ENCODE measurements at places on chromosomes 2 and 18. TPM values are rescaled to one million over a fixed set of nuclear protein-coding genes. Genes with fewer than 3 reads are reported as not detected.

DNA sequence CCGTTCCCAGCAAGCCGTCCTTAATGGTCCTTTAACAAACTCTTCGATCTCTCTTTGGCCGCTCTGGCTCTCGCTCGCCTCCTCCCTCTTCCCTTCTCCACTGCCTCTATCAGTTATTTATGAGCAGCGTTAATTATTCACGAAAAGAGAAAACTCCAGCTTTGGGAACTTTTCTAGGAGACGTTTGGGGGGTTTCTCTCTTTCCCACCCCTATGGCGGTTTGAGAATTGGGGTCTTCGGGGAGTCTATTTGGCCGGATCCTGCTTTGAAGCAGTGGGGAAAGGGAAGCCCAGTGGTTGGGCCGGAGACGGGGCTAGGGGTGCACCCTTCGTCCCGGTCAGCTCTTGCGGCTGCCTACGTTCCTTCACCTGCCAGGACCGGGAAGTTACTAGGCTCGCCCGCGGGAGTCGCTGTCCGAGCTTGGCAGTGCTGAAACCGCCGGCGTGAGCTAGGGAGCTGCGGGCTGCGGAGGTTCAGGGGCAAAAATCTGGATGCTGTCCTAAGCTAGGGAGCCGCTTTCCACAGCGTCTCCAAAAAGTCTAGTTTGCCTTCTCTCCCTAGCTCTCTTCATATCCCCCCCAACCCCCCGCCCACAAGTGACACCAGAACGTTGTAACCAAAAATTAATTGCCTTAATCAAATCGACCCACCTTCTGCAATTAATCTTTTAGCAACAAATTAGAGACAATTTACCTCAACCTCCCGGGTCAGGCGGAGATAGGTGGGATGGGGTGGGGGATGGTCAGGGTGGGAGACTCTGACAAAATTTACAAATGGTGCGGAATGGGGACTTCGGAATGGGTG lies 8.9 kb upstream of the SKOR2 start:
- DNase-seq = peak; percentile 33

GRCh38 chr2:49042488-49042887 lies 111.8 kb downstream of the FSHR start:
- DNase-seq = no peak

- peak; percentile 41 for DNase-seq
These were observed at the start of gene UNC80 for GRCh38 chr2:209771474-209772289. Gene UNC80 (plus strand): TSS chr2:209771832. CDS start chr2:209772073, 241 bp downstream.

- DNase-seq = no peak
These were observed 212.0 kb upstream of the NABP1 start for GRCh38 chr2:191465766-191466420.

- no peak for DNase-seq
These were observed 94.0 kb downstream of the ZNF532 start for GRCh38 chr18:58958628-58959027.

- no peak for DNase-seq
These were observed 226.9 kb downstream of the TMEM163 start for GRCh38 chr2:134491771-134492441.

GRCh38 chr2:235024191-235024860 lies 72.5 kb downstream of the SH3BP4 start:
- DNase-seq = no peak

DNA sequence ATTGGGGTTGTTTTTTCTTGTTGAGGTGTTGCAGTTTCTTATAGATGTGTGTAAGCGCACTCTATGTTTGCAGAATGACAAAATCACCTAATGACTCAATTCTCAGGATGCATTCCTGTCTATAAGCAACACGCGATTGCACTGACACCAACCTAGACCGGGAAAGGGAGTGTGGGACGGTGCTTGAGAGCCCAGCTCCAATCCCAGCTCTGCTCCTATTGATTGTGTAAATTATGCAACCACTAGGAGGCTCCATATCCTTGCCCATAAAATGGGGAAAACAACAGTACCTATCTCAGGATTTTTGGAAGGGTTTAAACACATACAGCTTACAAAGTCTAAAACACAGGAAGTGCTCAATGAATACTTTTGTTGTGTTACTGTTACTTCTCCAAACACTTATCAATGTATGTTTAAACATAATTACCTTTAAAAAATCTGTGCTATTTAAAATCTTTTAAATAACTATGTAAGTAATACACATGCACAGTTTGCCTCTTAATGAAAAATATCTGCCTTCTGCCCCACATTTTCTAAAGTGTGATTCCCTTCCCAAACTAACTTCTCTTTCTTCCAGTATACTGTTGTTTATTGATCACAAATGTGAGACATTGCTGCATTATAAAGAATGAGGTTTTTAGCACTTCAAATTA lies 132.5 kb downstream of the SPHKAP start:
- no peak for DNase-seq

DNA sequence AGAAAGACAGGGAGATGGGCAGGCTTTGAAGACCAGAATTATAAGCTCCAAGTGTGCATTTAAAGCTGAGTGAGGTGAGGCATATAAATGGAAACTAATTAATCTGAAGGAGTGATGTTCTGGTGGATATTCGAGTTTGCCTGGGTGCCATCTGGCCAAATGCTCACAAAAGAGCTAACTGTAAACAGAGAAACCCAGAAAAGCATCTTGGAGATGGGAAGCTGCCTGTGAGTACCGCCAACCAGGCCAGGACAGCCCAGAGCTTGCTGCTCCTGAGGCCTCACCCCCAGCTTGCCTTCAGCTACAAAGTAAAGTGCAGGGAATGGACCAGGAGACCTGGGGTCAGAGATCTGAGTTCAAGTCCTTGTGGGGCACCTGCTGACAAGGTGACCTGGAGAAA lies 446.1 kb upstream of the MYT1L start:
- DNase-seq = no peak

DNA sequence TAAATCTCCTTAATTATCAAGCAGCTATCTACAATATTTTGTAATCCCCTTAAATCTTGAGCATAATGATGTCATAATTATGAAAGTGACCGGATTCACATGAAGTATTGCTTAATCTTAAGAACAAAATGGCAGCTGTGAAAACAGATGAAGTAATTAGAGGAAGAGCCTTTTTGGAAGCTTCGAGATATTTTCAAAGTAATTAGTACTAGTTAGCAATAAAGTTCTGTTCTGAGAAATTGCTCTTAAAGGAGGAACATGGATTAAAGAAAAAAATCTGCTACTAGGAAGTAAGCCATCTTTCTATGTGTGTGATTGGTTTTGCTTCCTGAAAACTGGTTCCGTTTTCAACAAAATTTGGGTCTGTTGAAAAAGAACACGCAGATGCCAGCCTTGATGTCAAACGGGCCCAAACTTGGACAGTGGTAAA lies 18.3 kb downstream of the CLUL1 start:
- no peak for DNase-seq

DNA sequence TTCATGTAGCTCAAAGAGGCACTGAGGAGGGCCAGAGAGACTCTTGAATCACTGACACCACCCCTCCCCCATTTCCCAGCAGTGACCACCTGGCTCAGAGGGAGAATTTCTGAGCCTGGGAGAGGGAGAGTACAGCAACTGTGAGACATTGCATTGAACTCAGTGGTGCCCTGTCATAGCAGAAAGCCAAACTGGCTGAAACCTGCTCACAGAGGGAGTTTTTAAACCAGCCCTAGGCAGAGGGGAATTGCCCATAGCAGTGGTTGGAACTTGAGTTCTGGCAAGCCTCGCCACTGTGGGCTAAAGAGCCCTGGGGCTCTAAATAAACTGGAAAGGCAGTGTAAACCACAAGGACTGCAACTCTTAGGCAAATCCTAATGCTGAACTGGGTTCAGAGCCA lies 243.1 kb downstream of the ADCYAP1 start:
- no peak for DNase-seq

Gene PNPT1
- total RNA-seq = 27.4 TPM

Gene COX5B
- 1,153 TPM for total RNA-seq

Gene GAL3ST2
- total RNA-seq = not detected

Gene ADGRF3
- not detected for total RNA-seq

Gene PARD3B
- 9.1 TPM for total RNA-seq

Gene TTN
- total RNA-seq = 2,803 TPM

Gene HOXD10
- not detected for total RNA-seq

Gene MOCOS
- total RNA-seq = 0.33 TPM

Data from left ventricle myocardium inferior (tissue), 1 donor.